ENCODE measurements at places on chromosomes 6 and 20. TPM values are rescaled to one million over a fixed set of nuclear protein-coding genes. Genes with fewer than 3 reads are reported as not detected.
A peak's percentile ranks its signal among the peaks of the same experiment; 100 is the strongest.

WFDC10B gene
- not detected for total RNA-seq

SLA2 gene
- 109 TPM for total RNA-seq

POU3F2 gene
- total RNA-seq: not detected

RIPPLY2 gene
- total RNA-seq: not detected

PCMTD2 gene
- 38.5 TPM for total RNA-seq

CLIC5 gene
- total RNA-seq: 7.3 TPM

POU5F1 gene
- not detected for total RNA-seq

- H3K36me3 ChIP-seq: no peaks in the 10 kb centered on the region
- DNase-seq: no peak
- H3K4me1 ChIP-seq: peaks cover 20% of the 10 kb centered on the region
- H3K4me3 ChIP-seq: no peak overlapping the region
- H3K27ac ChIP-seq: no peak overlapping the region
- H3K27me3 ChIP-seq: peaks cover 47% of the 10 kb centered on the region
These were observed 5.3 kb downstream of the TRIM10 start for GRCh38 chr6:30155520-30156261.

DNA sequence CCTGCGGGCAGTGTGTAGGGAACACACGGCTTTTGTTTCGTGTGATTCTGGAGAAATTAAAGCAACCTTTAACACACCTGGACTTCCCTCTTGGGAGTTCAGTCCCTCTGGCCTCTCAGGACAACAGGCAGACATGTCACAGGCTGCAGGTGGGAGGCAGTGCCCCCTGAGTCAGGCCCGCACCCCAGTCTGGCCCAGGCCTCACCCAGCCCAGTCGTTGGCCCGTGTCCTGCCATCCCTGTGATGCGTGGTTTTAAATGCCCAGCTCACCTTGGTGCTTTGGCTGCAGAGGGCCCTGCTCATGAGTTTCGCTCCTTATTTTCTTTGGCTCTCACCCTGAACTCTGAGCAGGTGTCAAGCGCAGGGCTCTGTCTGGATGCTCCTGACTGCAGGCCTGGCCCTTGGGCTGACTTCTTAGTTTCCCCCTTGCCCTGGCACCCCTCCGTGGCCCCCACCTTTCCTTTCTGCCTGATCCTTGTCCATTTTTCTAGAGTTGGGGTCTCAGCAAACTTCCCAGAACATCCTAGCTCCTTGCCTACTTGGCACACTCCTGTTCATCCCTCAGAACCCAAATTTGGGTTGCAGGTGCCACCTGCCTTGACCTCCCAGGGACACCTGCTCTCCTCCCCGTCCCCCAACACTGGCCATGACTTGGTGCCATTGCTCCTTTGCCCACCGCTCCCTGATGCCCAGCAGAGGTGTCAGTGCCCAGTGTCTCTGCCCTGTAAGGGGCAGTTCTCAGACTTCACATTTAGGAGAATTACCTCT, 2.2 kb upstream of the CABLES2 start:
- no peak overlapping the region for H3K4me3 ChIP-seq
- no peaks in the 10 kb centered on the region for H3K36me3 ChIP-seq
- peaks cover 24% of the 10 kb centered on the region for H3K4me1 ChIP-seq

- peak overlapping the region; percentile 6 for H3K4me3 ChIP-seq
- H3K27me3 ChIP-seq: peaks cover 12% of the 10 kb centered on the region
- DNase-seq: peak; percentile 87
- H3K36me3 ChIP-seq: peaks cover 3% of the 10 kb centered on the region
- H3K27ac ChIP-seq: peak overlapping the region; percentile 68
These were observed 115.2 kb upstream of the RNF24 start for GRCh38 chr20:4130404-4131189.

DNA sequence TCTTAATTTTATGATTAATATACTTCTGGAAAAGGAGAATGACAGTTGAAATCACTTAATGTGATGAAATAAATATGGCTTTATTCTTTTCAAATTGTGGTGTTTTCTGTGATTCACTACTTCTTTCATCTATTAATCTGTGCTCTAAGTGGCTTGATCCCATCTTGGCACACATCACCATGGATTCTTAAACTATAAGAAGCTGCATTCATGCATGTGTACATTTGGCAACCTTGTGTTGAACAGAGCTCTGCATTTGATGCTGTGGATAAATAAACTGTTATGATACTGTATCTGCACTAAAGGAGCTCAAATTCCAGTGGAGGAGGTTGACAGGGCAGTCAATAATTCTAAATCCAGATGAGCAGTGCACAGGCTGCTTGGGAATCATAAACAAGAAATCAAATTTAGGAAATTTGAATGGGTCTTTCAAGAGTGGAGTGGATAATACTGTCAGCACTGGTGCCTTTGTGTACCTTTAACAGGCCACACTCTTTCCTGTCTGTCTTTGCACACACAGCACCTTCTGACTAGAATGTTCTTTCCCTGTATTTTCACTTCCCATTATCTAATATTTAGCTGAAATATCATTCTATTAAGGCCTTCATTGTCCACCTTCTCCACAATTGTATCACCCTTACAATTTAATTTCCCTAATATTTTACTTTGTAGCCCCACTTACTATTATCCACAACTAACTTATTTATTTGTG, 252.9 kb downstream of the GRM1 start:
- DNase-seq: no peak
- H3K4me3 ChIP-seq: no peak overlapping the region
- no peaks in the 10 kb centered on the region for H3K27me3 ChIP-seq
- no peak overlapping the region for H3K27ac ChIP-seq

GRCh38 chr6:128567029-128567428, 46.6 kb upstream of the PTPRK start:
- H3K27ac ChIP-seq: no peak overlapping the region
- DNase-seq: no peak
- no peaks in the 10 kb centered on the region for H3K36me3 ChIP-seq
- no peaks in the 10 kb centered on the region for H3K4me1 ChIP-seq
- peaks cover 17% of the 10 kb centered on the region for H3K27me3 ChIP-seq
- H3K4me3 ChIP-seq: no peak overlapping the region

- no peak for DNase-seq
- H3K4me1 ChIP-seq: no peaks in the 10 kb centered on the region
- no peaks in the 10 kb centered on the region for H3K27me3 ChIP-seq
- H3K27ac ChIP-seq: no peak overlapping the region
These were observed 260.6 kb downstream of the TPBG start for GRCh38 chr6:82624251-82624650.

GRCh38 chr6:40760887-40761286, 173.7 kb upstream of the LRFN2 start:
- peaks cover 34% of the 10 kb centered on the region for H3K27me3 ChIP-seq
- no peak overlapping the region for H3K4me3 ChIP-seq
- no peaks in the 10 kb centered on the region for H3K36me3 ChIP-seq
- no peak overlapping the region for H3K27ac ChIP-seq

DNA sequence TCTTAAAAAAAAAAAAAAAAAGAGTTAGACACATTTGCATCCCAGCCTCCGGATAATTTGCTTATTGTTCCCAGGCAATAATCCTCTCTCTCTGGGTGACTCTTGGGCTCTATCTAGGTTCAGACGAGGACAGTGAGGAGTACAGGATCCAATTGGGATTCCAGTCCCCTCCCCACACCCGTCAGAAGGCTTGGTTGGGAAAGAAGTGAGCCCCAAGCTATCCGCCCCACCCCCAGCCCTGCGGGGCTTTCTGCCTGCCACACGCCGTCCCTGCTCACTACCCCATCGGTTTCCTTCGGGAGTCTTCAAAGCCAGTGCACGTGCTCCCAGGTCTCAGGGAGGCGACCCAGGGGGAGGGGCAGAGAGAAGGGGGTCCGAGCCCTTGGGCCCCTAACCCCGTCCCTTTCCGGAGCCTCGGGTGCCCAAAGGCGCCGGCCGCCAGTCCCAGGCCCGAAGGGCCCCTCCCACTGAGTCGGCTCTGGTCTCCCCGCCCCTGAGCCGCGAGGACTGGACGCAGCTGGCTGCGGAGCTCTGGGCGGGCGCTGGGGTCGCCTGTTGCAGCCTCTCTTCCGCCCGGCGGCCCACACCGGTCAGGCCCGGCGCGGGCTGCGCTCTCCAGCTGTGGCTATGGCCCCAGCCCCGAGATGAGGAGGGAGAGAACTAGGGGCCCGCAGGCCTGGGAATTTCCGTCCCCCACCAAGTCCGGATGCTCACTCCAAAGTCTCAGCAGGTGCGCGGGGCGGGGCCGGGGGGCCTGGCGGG, 2.5 kb downstream of the MYMX start:
- DNase-seq: no peak
- H3K36me3 ChIP-seq: no peaks in the 10 kb centered on the region
- no peak overlapping the region for H3K4me3 ChIP-seq
- no peak overlapping the region for H3K27ac ChIP-seq
- peaks cover 12% of the 10 kb centered on the region for H3K27me3 ChIP-seq

- H3K27ac ChIP-seq: no peak overlapping the region
- no peak overlapping the region for H3K4me3 ChIP-seq
- H3K4me1 ChIP-seq: no peaks in the 10 kb centered on the region
- DNase-seq: no peak
These were observed 250.6 kb downstream of the SAMD5 start for GRCh38 chr6:147759093-147759492.

DNA sequence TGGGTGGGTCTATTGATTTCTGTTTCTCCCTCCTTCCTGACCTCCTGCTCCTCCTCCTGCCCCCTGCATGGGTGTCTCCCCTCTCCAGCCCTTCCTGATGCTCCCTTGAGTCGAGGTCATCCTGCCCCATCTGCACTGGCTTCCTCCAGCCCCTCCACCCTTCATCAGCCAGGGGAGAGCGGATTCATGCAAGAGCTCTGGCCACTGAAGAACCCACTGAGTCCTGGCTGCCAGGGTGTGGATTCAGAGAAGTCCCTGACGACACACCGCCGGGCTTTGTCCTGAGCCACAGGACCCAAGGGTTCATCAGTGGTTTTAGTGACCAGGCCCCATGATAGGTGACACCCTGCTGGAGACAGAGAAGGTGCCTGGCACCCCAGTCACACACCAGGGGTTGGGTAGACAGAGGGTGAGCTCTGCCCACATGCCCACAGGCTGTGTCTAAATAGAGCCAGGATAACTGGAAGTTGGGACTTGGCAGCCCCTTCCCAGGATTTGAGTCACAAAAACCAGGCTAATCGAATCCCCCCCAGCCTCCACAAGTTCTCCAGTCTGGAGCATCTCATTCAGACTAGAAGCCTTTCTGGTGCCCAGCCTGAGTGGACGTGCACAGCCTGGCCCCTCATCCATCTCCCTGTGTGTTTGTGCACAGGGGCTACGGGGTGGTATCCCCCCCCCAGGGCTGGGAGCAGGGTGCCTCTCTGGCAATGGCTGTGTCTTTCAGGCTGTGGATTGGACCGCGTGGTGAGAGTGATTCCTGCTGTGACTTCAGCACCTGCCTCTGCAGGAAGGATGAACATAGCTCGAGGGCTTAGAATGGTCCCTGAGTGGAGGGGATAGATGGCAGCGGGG, 1.2 kb downstream of the GFRA4 start:
- peaks cover 66% of the 10 kb centered on the region for H3K27me3 ChIP-seq
- peaks cover 51% of the 10 kb centered on the region for H3K4me1 ChIP-seq
- H3K36me3 ChIP-seq: no peaks in the 10 kb centered on the region

DNA sequence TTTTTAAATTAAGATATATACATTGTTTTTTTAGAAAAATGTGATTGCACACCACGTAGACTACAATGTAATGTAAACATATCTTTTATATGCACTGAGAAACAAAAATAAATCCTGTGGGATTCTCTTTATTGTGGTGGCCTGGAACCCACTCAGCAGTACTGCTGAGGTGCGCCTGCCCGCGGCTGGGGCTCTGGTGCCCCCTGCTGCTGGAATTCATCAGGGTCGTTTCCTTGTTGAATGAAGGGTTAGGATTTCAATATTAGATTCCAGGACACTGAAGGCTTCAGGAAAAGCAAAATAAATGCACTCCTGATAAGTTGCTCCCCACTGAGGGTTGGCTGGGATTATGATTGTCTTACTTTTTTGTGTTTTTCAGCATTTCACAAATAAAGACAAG, 175.8 kb upstream of the GGTLC1 start:
- H3K27ac ChIP-seq: no peak overlapping the region
- no peaks in the 10 kb centered on the region for H3K36me3 ChIP-seq
- DNase-seq: peak; percentile 64
- H3K4me1 ChIP-seq: no peaks in the 10 kb centered on the region
- peaks cover 5% of the 10 kb centered on the region for H3K27me3 ChIP-seq
- H3K4me3 ChIP-seq: no peak overlapping the region

- no peak for DNase-seq
- H3K4me3 ChIP-seq: no peak overlapping the region
- H3K27me3 ChIP-seq: peaks cover 27% of the 10 kb centered on the region
These were observed 28.9 kb downstream of the TREM1 start for GRCh38 chr6:41257369-41258195.

GRCh38 chr20:12243327-12243726, 325.6 kb downstream of the BTBD3 start:
- no peak overlapping the region for H3K27ac ChIP-seq
- H3K36me3 ChIP-seq: no peaks in the 10 kb centered on the region
- no peak for DNase-seq
- H3K27me3 ChIP-seq: no peaks in the 10 kb centered on the region
- H3K4me1 ChIP-seq: no peaks in the 10 kb centered on the region

DNA sequence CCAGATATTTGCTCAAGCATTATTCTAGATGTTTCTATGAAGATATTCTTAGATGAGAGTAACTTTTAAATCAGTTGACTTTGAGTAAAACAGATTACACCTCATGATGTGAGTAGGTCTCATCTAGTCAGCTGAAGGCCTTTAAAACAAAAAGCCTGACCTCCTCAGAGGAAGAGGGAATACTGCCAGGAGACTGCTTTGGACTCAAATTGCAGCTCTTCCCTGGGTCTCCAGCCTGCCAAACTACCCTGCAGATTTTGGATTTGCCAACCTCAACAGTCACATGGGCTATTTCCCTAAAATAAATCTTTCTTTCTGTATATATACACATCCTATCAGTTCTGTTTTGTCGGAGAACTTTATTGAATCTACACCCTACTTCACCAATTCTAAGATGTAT, 182.5 kb upstream of the TENT5A start:
- H3K36me3 ChIP-seq: no peaks in the 10 kb centered on the region
- no peak for DNase-seq
- no peak overlapping the region for H3K4me3 ChIP-seq
- no peak overlapping the region for H3K27ac ChIP-seq
- no peaks in the 10 kb centered on the region for H3K27me3 ChIP-seq
